ENCODE measurements at places on chromosomes 1 and 21. TPM values are rescaled to one million over a fixed set of nuclear protein-coding genes. Genes with fewer than 3 reads are reported as not detected.

The LELP1 gene
- total RNA-seq = not detected

The MROH7 gene
- 4.3 TPM for total RNA-seq

The LCE1E gene
- total RNA-seq = not detected

The COX20 gene
- 24.6 TPM for total RNA-seq

The ARHGAP30 gene
- 1.3 TPM for total RNA-seq

The AADACL3 gene
- not detected for total RNA-seq

The SLC30A2 gene
- total RNA-seq = 0.93 TPM

The CFHR3 gene
- total RNA-seq = 1.2 TPM

The CA6 gene
- total RNA-seq = not detected

DNA sequence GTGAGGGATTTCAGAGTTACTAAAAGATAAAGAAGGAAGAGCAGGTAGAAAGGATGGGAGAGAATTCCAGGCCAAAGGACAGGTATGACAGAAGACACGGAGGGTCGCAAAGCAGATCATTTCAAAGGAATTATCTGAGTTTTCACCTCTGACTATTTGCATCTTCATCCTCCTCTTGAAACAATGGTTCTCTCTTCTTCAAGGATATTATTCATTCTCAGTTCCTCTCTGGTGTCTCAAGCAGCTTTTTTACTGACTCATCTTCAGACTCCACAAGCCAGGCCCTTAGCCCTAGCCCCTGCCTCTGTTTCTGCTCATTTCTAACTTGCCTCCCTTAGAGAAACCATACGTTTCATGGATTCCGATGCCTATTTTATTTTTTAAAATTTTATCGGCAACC, 15.0 kb downstream of the DDX59 start:
- DNase-seq = no peak

DNA sequence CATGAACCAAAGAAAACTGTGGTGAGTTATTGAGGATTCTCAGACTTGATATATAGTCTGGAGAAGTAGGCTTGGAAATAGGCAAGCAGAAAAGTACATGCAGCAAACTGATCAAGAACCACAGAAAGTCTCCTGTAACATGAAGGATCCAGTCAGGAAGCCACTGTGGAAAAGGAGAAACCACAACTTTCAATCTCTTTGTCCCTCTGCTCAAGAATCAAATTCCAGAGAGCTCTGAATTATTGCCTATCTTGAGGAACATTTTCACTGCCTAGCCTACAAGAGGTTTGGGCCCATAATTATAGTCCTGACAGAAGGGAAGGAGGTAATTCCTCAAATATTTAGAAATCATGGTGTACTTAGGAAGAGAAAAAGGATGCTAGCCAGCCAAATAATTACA, 43.0 kb upstream of the ADAMTS1 start:
- DNase-seq = no peak

DNA sequence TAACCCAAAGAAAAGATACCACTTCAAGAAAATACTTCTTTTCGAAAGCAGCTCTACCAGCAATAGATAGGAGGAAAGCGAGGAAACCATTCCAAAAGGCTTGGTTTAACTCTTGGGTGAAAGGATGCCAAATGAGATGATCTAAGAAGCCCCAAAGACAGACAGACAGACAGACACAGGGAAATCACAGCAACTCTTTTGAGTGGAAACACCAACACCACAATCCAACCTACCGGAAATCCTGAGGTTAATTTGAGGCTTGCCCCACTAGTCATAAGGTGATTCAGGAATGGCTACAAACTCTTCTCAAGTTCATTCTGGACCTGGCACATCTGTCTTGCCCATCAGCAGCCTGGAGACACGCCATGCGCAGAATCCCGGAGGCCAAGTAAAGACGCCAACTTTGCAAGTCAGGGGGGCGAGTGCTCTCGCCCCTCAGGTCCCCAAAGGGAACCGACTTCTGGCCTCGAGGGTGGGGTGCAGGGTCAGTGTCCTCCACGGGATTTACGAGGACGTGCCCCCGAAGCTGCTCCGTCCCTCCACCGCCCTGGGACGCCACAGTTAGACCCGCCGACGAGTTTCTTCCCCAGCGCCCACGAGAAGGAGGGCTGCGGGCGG, 778 bp downstream of the EVI5 start:
- peak; percentile 78 for DNase-seq

GRCh38 chr1:119634016-119634415, 14.1 kb downstream of the ZNF697 start:
- DNase-seq = no peak

- no peak for DNase-seq
Observed at GRCh38 chr1:187261637-187262036, 432.9 kb downstream of the PLA2G4A start.

- peak; percentile 94 for DNase-seq
Observed at GRCh38 chr1:183941001-183941400, 96.5 kb downstream of the COLGALT2 start.

DNA sequence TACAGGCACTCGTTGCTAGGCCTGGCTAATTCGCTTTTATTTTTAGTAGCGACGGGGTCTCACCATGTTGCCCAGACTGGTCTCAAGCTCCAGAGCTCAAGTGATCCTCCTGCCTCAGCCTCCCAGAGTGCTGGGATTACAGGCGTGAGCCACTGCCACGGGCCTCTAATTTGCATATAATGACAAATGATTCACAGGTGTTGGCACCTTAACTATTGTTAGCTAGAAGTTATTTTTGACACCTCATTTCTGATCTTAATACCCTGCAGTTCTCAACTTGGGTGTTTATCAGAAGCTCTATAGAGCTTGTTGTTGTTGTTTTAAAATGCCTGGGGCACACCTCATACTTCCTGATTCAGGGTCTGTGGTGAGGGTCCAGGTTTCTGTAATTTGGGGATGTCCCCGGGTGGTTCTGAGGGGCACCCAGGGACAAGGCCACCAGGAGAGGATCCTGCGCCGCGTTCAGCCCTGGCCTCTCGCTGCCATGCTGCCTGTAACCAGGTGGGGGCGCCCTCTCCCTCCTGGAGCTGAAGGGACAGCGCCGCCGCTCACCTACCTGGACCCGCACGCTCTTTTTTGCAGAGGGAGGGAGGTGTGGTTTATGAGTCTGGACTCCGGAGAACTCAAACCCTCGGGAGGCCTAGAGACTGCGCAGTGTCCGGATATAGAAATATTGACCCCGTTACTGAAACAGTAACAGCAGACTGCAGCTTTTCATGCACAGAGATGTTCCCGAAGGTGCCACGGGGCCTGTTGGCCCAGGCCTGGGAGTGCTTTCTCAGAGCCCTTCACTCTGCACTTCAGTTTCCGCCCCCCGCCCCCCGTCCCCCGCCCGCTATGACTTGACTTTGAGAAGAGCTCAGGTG, 23.0 kb upstream of the NEK2 start:
- DNase-seq = peak; percentile 63

DNA sequence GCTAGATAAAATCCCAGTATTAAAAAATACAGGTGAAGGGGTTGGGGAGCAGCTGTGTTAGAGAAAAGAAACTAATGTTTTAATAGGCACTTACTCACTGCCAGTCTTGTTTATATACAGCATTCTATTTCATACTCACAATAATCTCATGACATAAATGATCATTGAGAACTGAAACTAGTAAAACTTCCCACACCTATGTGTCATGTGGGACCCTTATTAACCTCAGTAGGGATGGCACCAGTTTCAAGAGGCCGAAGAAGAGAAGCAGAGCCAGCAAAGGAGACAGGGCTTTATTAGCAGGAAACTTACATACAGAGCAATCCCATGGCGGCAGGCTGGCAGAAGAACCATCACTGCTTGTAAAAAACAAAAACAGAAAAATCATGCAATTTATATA, 48.8 kb upstream of the KCNH1 start:
- DNase-seq = no peak

DNA sequence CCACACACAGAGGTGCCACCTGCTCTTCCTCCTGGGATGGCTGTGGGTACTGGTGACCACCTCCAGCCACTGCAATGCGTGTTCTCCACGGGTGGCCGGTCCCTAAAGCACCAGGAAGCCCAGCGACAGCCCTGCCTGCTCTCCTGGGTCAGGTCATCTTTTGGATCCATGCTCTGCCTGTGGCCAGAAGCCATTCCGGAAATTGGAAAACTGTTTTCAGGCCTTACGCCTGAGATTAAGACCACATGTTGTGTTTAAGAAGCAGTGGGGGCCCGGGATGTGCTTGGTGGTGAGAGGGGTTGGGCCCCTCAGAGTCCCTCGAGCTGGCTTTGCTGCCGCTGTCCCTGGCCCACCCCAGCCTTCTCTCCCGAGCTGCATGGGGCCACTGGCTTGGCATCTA, 150.8 kb downstream of the PEX14 start:
- peak; percentile 83 for DNase-seq

DNA sequence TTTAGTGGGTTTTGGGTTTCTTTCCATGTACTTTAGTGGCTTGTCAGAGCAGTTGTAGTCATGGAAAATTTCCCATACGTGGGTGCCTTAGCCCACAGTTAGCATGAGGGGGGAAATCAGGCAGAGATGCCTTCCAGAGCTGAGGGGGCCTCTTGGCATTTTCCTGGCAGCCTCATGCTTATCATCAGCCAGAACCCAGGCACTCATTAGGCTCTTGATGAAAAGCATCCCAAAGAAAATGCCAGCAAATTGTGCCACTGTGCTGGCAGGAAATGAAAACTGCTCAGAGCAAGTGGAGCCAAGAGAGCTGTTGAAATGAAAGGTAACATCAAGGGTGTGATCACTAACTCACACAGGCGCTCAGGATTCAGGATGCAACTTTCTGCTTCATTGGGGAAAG, 128.0 kb downstream of the TNNI3K start:
- peak; percentile 4 for DNase-seq

DNA sequence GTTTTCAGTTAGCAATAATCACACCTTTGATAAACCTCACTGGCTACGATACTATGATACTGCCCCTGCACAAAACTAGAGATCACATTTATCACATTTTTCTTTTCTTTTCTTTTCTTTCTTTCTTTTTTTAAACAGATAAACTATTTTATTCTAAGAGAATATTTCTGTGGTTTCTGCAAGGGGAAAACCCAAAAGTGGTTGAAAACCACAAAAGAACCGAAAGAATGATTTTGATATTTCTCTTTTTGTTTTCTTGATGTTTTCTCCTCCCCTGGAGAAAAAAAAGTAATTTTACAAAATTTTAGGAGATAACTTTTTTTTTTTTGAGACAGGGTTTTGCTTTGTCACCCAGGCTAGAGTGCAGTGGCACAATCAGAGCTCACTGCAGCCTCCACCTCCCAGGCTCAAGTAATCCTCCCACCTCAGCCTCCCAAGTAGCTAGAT, 18.4 kb upstream of the FRRS1 start:
- DNase-seq = no peak

GRCh38 chr1:2526824-2527555, 594 bp upstream of the PANK4 start:
- peak; percentile 72 for DNase-seq

DNA sequence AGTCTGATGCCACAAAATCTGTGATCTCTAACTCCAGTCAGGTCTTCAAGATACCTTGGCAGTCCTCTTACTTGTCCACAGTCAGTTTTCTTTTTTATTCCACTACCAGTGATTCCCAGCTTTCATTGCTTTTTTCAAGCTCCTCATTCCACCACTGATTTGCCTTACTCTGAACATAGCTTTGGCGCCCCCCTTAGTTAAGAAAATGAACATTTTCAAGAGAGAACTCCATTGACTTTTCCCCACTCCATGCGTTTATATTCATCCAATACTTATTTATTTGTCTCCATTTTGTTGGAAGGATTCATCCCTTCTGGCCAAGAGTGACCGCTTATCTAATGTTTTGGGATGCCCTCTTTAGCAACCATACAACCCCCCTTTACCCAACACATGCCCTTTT, 33.9 kb upstream of the IPO9 start:
- DNase-seq = peak; percentile 26

GRCh38 chr1:84291882-84292655, 9.4 kb upstream of the SAMD13 start:
- DNase-seq = no peak

DNA sequence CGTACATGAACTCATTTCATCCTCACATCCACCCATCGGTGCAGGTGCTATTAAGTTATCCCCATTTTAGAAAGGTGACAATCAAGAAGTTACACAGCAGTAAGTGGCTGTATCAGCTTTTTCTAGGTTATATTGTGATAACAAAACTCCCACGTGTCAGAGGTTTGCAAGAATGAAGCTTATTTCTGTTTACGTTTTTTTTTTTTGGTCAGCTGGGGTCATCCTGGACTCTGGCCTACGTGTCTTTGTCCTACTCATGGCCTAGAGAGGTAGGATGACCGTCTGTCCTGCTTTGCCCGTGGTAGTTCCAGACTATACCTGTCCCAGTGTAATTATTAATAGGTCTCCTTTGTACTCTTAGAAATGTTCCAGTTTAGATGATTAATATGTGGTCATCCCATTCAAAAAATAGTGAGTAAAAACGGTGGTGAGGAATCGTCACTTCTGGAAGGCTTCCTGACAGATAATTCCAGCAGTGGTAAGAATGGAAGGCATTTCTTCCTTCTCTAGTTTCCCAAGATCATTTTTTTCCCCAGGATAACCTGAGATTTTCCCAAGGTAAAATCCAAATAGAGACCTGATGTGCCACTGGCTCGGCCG, 64.2 kb upstream of the KIF26B start:
- DNase-seq = no peak

- DNase-seq = peak; percentile 96
Observed at GRCh38 chr21:45470773-45471524, 66.0 kb downstream of the COL18A1 start.

DNA sequence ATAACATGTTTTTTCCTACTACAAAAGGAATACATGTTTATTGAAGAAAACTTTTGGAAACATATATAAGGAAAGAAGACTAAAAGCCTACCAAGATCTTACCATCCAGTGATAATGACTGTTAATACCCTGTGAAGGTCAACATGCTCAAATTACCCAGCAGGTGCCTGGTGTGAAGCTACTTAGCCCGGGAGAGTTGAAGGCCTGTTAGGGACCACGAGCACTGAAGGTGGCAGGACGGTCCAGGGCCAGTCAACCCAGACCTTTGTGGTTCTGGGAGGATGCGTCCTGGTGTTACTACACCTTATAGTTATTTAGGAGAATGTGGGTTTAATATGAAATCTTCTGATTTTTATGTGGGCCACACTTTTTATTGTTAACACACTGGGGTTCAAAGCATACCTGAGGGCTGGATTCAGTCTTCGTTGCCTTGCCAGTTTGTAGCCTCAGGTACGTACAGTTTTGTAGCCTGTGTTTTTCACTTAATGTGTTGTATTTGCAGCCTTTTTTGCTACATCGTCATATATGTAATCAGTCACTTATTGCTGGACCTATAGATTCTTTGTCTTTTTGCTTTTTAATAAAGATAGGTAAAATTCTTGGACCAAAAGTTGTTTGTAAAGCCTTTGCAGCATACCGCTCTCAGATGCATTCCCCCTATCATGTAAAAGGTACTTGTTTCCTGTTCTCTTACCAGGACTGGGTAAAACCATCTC, 9.8 kb downstream of the ITSN1 start:
- DNase-seq = no peak

- DNase-seq = no peak
Observed at GRCh38 chr1:109881906-109882287, 28.8 kb upstream of the CSF1 start.

GRCh38 chr1:906600-907420, 16.9 kb upstream of the SAMD11 start:
- DNase-seq = peak; percentile 32

GRCh38 chr21:31284797-31285397, 59.2 kb downstream of the TIAM1 start:
- peak; percentile 14 for DNase-seq

Measured in muscle of leg (tissue), 16 donors.